ENCODE measurements at places on chromosomes 13 and 19. TPM values are rescaled to one million over a fixed set of nuclear protein-coding genes. Genes with fewer than 3 reads are reported as not detected.
A peak's percentile ranks its signal among the peaks of the same experiment; 100 is the strongest.

DNA sequence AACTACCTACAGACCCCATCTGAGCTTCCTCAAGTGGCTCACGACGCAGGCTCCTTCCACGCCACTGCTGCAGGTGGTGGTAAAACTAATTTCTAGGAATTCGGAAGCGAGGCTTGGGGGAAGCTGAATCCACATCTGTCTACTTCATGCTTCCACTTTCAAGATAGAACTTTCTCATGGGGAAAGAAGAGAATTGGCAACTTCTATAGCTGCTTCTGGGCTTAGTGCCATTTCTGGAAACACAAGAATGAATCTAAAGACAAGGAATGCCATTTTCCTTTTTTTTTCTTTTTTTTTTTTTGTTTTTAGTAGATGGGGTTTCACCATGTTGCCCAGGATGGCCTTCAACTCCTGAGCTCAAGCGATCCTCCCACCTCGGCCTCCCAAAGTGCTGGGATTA is 2.8 kb upstream of the NLRP12 start:
- DNase-seq, result no peak

Gene DNMT1
- 86.2 TPM for polyA plus RNA-seq

DNA sequence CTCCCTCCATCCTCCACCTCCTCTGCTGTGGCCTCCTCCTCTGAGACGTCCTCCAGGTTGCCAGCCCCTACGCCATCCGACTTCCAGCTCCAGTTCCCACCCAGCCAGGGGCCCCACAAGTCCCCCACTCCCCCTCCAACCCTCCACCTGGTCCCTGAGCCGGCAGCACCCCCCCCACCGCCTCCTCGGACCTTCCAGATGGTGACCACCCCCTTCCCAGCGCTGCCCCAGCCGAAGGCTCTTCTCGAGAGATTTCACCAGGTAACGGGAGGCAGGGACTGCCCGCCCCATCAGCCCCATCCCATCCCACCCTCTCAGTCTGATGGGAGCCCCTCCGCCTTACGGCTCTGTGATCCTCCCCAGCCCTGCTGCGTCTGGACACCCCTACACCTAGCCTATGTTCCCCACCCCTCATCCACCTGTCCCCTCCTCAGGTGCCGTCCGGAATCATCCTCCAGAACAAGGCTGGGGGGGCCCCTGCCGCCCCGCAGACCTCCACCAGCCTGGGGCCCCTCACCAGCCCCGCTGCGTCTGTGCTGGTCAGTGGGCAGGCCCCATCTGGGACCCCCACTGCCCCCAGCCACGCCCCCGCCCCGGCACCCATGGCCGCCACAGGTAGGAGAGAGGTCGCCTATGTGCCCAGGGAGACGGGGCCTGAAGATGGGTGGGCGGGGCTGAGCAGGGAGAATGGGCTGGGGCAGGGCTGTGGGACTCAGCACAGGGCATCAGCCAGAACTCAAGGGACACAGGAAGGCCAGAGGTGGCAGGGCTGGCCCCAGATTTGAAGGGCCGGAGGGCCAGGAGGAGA is 18.6 kb upstream of the EHD2 start:
- no peak for DNase-seq

Gene MPND
- not detected for polyA plus RNA-seq

Gene DCLK1
- polyA plus RNA-seq, result 75.7 TPM

GRCh38 chr13:20497006-20497775 is 28.5 kb downstream of the CRYL1 start:
- no peak for DNase-seq

- no peak for DNase-seq
Observed at GRCh38 chr13:73556128-73556527, 497.3 kb downstream of the KLF5 start.

DNA sequence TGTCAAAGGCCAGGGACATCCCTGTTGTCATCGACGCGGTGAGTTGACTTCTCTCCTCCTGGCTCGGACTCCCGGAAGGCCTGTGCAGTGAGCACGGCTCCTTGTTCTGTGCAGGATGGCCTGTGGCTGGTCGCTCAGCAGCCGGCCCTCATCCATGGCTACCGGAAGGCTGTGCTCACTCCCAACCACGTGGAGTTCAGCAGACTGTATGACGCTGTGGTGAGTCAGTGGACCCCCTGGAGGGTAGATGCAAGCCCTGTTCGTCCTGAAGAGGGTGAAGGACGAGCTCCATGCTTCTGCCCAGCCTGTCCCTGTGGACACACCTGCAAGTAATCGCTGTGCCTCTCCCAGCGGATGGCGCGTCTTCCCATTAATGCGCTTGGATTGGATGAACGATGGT is 19.2 kb downstream of the NAXD start:
- no peak for DNase-seq

DNA sequence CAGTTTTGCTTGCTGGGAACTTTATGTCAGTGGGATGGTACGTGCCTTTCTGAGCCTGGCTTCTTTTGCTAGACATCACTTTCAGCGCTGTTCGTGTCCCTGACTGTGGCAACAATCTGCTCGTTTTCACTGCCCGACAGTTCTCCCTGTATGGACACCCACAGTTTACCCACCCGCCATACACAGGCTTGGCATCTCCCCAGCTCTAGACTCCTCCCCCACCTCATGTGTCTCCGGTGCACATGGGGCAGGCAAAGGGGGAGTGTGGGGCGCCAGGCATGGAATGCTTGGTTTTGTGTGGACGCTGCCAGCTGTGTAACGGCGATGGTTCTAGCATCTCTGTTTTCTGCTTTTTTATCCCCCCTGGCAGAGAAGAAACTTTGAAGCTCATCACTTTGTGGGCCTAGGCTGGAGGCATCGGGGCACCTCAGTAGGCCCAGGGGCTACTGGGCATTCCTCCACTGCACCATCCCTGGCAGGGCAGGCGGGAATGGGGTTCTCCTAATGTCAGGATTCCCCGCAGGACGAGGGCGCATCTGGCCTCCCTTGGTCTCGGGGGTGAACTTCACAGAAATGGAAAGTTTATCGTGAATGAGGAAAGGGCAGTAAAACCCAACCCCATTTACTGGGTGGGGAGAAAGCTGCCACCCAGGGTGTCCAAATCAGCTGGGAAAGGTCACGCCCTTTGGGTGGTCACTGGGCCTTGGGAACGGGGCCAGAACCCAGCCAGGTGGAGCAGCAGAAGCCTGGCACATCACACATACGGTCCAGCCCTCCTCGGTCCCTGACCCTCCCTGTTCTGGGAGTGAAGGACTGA is 60.8 kb downstream of the CEBPG start:
- no peak for DNase-seq

DNA sequence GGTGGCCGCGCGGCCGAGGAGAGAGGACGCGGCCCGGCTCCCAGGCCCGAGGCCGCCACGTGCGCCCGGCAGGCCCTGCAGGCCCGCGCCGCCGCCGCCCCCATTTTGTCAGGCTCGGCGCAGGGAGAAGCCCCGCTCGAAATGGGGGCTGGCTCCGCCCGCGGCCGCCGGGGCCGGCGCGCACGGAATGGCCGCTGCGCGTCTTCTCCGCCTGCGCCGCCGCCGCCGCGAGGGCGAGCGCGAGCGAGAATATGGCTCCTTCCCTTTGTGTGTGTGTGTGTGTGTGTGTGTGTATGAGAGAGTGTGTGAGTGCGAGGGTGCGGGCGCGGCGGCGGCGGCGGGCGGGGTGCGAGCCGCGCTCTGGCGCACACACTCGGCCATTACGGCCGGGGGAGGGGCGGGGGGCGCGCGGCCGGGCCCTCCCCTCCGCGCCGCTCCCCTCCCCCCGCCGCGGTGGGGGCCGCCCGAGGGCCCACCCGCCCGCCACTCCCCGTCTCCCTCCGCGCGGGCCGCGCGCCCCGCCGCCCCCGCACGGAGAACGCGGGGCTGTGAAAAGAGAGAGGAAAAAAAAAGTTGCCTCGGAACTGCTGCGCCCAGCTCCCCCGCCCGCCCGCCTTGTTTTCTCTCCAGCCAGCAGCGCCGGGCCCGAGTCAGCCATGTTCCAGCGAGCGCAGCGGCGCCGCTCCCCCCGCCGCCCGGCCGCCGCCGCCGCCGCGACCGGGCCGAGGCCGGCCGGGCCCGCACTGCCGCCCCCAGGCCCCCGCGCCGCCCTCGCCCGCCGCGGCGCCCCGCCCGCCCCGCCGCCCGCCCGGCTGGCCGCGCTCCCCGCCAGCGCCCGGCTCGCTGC is 1.0 kb downstream of the HMGB1 start:
- DNase-seq, result peak; percentile 82

DNA sequence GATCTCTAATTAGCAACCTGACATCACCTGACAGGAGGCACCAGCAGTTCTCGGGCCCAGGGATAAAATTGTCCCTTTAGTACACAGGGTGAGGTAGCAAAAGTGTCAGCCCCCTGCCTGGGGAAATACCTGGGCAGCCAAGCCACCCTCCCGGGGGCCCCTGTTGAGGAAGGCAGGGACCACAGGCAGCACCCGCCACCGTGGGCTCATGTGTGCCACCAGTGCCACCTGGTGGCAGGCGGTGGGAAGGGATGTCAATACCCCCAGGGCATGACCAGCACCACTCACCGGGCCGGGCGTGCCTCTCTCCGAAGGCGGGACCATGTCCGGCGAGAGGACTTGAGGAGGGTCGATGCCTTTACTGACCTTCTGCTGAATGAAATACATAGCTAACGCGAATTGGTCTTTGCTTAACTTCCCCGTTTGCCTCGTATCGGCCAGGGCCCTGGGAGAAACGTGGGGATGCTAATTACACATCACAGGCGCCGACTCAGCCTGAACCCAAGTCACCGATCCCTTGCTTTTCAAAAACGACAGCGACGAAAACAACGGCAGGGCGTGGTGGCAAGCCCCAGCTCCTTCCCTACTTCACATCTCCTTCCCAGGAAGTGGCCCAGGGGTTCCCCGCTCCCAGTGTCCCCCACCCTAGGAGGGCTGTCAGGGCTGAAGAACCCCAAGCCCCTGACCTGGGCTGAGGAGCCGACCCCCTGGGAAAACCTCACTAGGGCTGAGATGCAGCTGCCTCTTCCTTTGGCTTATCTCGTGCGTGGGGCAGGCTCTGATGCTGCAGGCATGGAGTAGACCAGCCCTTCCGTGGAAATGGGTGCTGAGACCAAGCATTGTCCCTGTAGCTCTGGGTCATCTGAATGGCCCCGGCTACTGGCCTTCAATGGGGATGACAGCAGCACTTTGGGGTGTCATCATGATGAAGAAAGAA is 53.8 kb downstream of the EPS15L1 start:
- peak; percentile 23 for DNase-seq

GRCh38 chr13:81658598-81659370 is 1317.9 kb upstream of the SPRY2 start:
- DNase-seq, result no peak

- no peak for DNase-seq
Observed at GRCh38 chr13:23622985-23623384, 52.8 kb downstream of the TNFRSF19 start.

Gene TGFB1
- 18.1 TPM for polyA plus RNA-seq

- DNase-seq, result no peak
Observed at GRCh38 chr19:47049307-47049700, 880 bp upstream of the TMEM160 start.

DNA sequence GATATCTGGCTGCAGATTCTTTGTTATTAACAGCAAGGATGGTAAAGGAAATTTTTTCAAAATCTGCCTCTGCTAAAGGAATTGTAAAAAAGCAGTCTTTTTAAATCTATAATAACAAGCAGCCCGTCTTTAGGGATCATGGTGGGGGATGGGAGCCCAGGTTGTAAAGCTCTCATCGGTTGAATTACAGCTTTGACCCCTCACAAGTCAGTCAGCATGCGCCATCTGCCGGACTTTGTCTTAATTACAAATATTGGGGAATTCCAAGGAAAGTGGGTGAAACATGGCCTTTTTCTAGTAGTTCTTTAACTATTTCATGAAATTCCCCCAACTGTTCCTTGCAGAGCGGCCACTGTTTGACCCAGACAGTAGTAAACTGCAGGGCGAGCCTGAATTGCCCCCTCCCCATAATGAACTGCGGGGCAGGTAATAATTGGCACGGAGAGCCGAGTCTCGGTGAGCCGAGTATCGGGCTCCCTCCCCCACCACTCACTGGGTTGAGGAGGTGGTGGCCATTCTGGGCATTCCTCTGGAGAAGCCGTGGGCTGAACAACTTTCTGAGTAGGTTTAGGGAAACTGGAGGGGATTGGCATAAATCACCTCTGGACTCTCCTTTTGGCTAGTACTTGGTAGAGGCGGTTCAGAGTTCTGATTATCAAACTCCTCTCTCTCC is 11.6 kb downstream of the ZNF578 start:
- no peak for DNase-seq

GRCh38 chr19:16541526-16542044 is 652 bp downstream of the CHERP start:
- DNase-seq, result no peak

Gene ATP8A2
- 2.0 TPM for polyA plus RNA-seq

DNA sequence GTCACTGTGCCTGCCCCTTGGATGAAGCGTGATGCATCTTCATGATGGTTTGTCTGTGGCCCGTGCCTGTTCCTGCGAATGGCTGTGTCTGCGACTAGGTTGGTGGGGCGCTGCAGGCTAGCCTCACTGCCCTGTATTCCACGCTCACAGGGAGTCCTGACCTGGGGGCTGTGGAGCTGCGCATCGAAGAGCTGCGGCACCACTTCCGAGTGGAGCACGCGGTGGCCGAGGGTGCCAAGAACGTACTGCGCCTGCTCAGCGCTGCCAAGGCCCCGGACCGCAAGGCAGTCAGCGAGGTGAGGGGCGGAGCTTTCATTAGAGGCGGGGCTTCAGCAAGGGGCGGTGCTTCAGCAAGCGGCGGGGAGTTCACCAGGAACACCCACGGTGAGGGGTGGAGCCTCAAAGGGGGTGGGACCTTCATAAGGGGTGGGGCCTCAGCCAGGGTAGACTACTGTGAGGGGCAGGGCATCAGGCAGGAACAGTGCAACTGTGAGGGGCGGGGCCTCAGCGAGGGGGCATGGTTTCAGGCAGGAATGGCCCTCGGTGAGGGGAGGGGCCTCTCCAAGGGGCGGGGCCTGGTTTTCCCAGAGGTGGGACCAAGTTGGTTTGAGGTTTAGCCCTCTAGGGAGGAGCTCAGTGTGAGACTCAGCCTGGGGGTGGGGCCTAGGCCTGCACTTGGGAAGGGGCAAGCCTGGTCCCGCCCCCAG is 17.2 kb downstream of the PKN1 start:
- DNase-seq, result no peak

Gene BEST2
- 0.09 TPM for polyA plus RNA-seq

Gene SYT5
- polyA plus RNA-seq, result not detected

GRCh38 chr19:17431417-17431816 is 11.6 kb downstream of the MVB12A start:
- no peak for DNase-seq

DNA sequence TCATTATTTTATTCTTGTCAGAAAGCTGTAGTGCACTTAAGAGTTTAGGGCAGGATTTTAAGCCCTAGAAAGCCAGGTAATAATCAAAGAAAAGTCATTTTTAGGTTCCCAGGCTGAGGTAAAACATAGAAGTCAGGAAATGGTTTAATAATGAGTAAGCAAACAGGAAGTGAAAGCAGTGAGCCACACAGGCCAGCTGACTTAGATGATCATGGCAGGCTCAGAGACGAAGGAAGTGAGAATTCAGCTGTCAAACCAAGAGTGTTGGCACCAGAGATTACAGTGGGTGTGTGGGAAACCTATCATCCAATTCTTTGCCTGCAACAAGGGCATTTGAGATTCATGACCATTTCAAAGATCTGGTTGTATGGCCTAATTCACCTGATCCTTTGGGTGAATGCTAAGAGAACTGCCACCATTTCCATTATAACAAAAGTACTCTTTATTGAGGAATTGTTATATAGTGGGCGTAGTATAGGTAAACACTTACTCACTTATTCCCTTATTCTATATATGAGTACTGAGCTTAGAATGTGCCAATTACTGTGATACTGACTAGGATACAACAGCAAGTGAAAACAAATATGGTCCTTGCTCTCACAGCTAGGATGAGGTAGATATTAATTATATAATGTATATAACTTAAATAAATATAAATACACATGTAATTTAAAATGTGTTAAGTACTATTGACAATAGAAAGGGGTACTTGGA is 103.7 kb upstream of the EDNRB start:
- peak; percentile 21 for DNase-seq

- DNase-seq, result no peak
Observed at GRCh38 chr19:7113233-7113632, 43.7 kb downstream of the ZNF557 start.

- no peak for DNase-seq
Observed at GRCh38 chr13:101739382-101740178, 287.1 kb downstream of the ITGBL1 start.
